ENCODE measurements at places on chromosomes 11 and 22. TPM values are rescaled to one million over a fixed set of nuclear protein-coding genes. Genes with fewer than 3 reads are reported as not detected.

Gene OR2D2
- total RNA-seq = not detected

Gene DDX25
- total RNA-seq = not detected

Gene OR52B4
- total RNA-seq = not detected

Gene MS4A3
- not detected for total RNA-seq

Gene AGBL2
- 0.38 TPM for total RNA-seq

Gene PRODH
- not detected for total RNA-seq

Gene MS4A14
- 0.11 TPM for total RNA-seq

Gene SPON1
- total RNA-seq = not detected

Gene APLP2
- total RNA-seq = 259 TPM

Gene PLEKHA7
- total RNA-seq = 0.29 TPM

Gene BATF2
- total RNA-seq = 0.19 TPM

Gene ABCC8
- total RNA-seq = not detected

Gene MRPL16
- total RNA-seq = 48.0 TPM

Gene LARGE2
- not detected for total RNA-seq

Gene CARNS1
- total RNA-seq = 0.40 TPM

Gene APOBEC3A
- total RNA-seq = not detected

Gene OR5B21
- total RNA-seq = not detected

Gene RASL10A
- not detected for total RNA-seq

Gene SLC35C1
- 10.8 TPM for total RNA-seq

Gene PARVG
- not detected for total RNA-seq

Gene OR56A1
- total RNA-seq = not detected

Gene ACRV1
- total RNA-seq = not detected

Gene GAL3ST1
- not detected for total RNA-seq

Gene IL18
- total RNA-seq = 0.23 TPM

Gene HEPN1
- not detected for total RNA-seq

Gene BTG4
- total RNA-seq = 0.17 TPM

Gene SCUBE2
- 0.11 TPM for total RNA-seq

Gene TECTA
- total RNA-seq = 0.32 TPM

Gene SPTBN2
- total RNA-seq = 0.57 TPM

Gene PKP3
- total RNA-seq = 3.7 TPM

Gene CADM1
- total RNA-seq = 0.69 TPM

Gene CRYBA4
- total RNA-seq = not detected

Gene EWSR1
- 262 TPM for total RNA-seq

Gene TCN1
- not detected for total RNA-seq

Gene BEST1
- 3.5 TPM for total RNA-seq

Gene RIC3
- not detected for total RNA-seq

Gene OR10A2
- total RNA-seq = not detected

Gene C22orf15
- 0.06 TPM for total RNA-seq

Gene SCN3B
- not detected for total RNA-seq

Gene ALDH3B1
- total RNA-seq = 60.2 TPM

Gene UPK3A
- not detected for total RNA-seq

Gene CNGA4
- not detected for total RNA-seq

Gene ART1
- total RNA-seq = not detected

Gene OR4C5
- total RNA-seq = not detected

Gene SEPTIN3
- total RNA-seq = not detected

Gene XKR3
- total RNA-seq = not detected

Gene MAPK12
- 33.8 TPM for total RNA-seq

Gene RIBC2
- 0.58 TPM for total RNA-seq

Gene GSTT2
- total RNA-seq = not detected
